ENCODE measurements at places on chromosomes 1 and 21.

DNA sequence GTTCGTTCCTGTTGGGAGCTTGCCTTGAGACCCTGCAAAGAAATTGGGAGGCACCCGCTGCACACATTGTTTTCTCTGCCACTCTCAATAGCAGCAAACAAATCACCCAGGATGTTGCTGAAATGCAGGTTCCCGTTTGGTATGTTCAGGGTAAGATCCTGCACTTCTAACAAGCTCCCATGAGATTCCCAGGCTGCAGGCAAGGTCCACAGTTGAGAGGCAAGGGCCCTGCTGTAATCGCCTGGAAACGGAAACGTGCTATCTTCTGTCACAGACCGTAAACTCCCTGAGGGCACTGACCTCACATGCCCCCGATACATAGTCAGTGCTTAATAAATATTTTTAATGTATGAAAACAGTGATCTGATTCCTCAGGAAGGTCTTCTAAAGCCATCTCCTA lies 37.8 kb downstream of the XCL1 start:
- no peak for DNase-seq

DNA sequence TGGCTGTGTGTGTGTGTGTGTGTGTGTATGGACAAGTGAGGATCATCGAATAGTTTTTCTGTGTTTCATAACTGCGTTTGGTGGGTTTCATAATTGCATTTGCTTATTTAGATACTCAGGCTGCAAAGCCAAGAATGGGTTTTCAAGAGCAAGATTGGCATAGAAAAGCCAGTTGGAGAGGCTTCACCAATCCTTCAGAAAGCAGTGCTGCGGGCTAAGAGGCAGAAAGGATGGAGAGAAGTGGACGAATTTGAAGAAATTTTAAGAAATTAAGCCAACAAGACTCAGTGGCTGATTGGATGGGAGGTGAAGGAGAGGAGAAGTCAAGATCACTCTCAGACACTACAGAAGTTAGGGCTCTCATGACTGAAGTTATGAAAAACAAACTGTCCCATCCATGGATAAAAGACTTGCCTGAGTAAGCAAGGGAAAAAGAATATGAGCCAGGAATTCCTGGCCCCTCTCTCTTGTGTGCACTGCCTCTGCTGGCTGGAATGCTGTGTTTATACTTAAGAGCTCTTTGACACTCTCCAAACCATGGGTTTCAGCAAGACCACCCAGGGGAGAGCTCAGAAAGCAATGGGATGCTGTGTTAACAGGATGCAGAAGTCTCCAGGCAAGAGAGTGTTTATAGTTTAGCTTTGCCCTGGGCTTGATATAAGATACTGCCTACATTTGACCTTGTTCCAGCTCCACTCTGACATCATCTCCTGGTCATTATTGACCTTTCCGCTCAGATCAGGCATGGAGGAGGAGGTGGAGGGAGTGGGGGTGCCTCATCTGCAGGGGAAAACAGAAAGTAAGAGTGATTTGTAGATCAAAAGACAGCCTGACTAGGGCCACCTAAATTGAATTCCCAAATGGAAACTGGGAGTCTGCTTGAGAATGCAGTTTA lies 232.0 kb upstream of the PLXNA2 start:
- no peak for DNase-seq

DNA sequence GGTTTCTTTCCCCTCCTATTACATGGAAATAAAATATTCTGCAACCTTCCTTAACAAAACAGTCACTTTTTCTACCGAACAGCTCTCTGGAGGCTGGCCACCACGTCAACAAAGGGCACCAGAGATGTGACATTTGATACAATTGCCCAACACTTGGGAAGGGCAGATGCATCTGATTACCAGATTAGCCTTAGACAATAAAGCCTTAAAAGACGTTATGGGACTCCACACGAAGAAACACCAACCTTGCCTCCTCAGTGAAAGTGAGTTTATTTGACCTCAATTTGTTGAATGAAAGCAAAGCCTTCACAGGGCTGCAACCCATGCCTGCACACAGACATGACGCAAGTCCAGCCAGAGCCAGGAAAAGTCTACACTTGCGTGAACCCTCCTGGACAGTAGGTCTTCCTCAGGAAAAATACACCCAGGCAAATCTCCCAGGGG lies 136.1 kb downstream of the TGFBR3 start:
- no peak for DNase-seq

DNA sequence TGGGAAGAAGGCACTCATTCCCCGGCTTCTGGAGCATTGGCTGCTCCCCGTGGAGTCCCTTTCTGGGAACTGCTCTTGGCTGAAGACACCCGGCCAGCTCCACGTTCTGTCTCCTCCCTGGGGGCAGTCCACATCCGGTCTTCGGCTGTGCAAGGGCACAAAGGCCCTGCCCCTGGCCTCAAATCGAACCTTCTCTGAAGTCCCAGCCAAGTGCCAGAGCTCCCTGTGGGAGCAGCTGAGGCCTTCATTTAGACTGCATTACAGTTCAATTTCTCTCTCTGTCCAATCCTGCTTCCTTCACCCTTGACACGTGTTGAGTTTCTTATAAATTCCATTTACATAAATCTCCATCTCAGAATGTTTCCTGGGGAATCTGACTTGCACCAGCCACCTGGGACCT lies 132.9 kb upstream of the POU3F1 start:
- DNase-seq, result no peak

- DNase-seq, result no peak
Measured at GRCh38 chr1:236457775-236458174, 63.7 kb downstream of the EDARADD start.

DNA sequence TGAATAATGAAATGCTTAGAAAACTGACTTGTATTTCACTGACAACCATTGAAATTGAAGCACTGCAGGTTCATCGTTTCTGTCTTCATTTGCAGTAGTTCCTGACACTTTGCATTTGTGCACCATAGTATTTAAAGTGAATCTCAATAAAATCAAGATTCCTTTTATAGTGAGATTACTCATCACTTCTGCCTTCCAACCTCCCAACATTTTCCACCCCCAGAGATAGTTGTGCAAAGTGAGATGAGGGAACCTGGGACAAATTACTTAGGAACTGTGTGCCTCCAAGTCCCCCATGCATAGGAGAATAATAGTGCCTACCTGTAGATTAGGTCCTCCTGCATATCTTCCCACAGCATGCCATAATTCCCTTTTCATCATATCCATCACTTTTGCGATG lies 114.9 kb upstream of the DPT start:
- DNase-seq, result no peak

- DNase-seq, result no peak
Measured at GRCh38 chr1:46193984-46194570, 4.2 kb downstream of the POMGNT1 start.

- DNase-seq, result no peak
Measured at GRCh38 chr1:214031267-214031650, 43.5 kb downstream of the PROX1 start.

DNA sequence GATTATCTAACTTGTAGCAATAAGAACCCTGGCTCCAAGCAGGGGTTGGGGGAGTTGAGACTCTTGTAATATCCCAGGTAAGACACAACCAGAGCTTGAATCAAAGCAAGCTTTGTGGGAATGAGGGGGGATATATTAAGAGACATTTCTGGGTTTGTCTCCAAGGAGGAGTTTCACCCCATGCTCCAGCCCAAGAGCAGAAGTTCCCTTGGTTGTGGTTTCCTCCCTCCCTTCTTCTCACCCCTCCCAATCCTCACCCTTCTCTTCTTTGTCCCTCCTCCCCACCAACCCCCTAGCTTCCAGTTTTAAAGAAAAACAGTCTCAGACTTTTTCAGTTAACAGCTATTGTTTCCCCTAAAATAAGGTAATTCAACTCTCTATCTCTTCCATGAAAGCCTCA lies 11.9 kb downstream of the TRAF3IP3 start:
- no peak for DNase-seq

DNA sequence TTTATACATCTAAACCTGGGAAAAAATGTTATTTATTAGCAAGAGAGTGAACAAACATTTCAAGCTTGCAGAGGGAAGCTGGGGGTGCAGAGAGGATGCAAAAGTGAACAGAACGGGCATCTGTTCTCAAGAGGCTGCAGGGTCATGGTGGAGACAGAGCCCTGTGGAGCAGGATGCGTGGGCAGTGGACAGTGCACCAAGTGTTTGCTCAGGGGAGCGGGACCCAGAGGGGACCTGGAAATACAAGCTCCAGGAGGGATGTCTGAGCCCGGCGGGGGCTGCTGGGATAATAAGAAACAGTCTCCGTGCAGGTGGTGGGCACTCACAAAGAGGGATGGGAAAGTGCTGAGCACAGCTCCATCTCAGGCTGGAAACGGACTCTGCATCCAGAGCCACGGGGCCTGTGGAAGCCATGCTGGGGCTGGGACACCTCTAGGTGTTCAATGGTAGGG lies 105.3 kb upstream of the SLC45A1 start:
- no peak for DNase-seq

- no peak for DNase-seq
Measured at GRCh38 chr1:212971312-212971711, 21.0 kb downstream of the VASH2 start.

- DNase-seq, result no peak
Measured at GRCh38 chr1:223785808-223786207, 59.9 kb downstream of the TP53BP2 start.

GRCh38 chr1:31712630-31713029 lies 8.8 kb upstream of the COL16A1 start:
- no peak for DNase-seq

DNA sequence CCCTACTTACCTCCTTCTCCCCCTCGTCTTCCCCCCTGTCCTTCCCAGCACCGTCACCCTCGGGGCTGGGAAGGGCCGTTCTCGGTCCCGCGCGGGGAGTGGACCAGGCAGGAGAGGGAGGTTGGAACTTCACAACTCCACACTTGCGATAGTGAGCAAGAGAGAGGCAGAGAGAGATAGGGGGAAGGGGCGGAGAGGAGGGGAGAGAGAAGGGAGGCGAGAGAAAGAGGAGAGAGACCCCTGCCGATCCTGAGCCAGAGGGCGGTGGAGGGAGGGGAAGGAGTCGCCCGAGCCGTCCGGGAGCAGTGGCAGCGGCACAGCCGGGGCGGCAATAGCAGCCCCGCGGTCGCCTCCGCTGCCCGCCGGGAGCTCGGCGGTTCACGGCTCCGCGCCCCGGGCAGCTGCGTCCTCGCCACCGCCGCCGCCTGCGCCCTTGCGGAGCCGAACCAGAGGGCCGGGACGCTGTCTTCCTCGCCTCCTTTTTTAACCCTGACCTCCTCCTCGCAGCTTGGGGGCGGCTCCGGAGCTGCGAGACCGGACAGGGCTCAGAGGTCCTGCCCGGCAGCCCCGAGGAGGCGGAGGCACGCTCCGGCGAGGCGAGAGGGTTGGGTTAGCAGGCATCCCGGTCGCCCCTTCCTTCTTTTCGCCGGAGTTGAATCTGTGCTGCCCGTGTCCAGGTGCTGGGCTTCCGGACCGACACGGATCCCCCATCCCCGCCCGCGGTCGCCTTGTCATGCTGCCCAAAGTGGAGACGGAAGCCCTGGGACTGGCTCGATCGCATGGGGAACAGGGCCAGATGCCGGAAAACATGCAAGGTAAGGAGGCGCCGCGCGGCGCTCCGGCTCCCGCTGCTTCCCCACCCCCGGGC lies 11.7 kb downstream of the NR5A2 start:
- no peak for DNase-seq

- DNase-seq, result no peak
Measured at GRCh38 chr1:185880779-185881333, 146.7 kb downstream of the HMCN1 start.

- DNase-seq, result peak; percentile 72
Measured at GRCh38 chr1:60281360-60281932, 207.9 kb upstream of the C1orf87 start.

- DNase-seq, result no peak
Measured at GRCh38 chr1:167104256-167104633, 10.4 kb downstream of the STYXL2 start.

- DNase-seq, result no peak
Measured at GRCh38 chr21:28654406-28654805, 338.3 kb downstream of the LTN1 start.

- no peak for DNase-seq
Measured at GRCh38 chr21:32516756-32517649, 68.3 kb downstream of the TCP10L start.

GRCh38 chr1:212161231-212161781 lies 123.9 kb upstream of the PPP2R5A start:
- no peak for DNase-seq

GRCh38 chr1:38392861-38393260 lies 346.3 kb upstream of the POU3F1 start:
- DNase-seq, result no peak

DNA sequence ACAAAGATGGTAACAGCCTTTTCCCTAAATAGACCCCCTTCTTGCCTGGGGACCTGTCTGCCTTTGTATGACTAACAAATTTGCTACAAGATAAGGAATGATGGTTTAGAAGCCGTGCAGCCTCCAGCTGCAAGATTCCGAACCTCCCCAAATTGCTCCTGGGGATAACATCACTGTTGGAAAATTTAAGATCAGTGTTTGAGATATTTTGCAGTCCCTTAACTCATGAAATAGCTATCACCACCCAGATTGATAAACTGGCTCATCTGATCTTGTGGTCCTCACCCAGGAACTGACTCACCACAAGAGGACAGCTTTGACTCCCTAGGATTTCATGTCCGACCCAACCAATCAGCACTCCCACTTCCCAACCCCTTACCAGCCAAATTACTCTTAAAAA lies 254.7 kb downstream of the USH2A start:
- no peak for DNase-seq

GRCh38 chr1:30907481-30908315 lies 860 bp downstream of the SDC3 start:
- no peak for DNase-seq

- DNase-seq, result no peak
Measured at GRCh38 chr1:244050835-244051444, at the start of gene ZBTB18. TSS of gene ZBTB18 (plus strand) at chr1:244051283. CDS start at chr1:244051432, 149 bp downstream.

- DNase-seq, result no peak
Measured at GRCh38 chr1:156684227-156684782, 7.1 kb upstream of the NES start.

DNA sequence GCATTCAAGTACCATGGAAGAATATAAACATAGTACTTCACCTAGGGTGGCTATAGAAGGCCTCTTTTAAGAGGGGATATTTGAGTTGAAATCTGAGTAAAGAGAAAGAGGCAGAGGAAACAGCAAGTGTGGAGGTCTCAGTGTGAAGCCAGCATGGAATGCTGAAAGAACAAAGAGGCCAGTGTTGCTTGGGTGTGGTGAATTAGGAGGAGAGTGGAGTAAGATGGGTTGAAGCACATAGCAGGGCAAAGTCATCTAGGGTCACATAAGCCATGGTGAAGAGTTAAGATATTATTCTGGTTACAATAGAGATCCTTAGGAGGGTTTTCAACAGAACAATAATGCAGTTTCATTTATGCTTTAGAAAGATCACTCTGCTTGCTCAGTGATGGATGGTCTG lies 37.5 kb downstream of the C1orf141 start:
- no peak for DNase-seq

- DNase-seq, result no peak
Measured at GRCh38 chr1:88529581-88529980, 154.5 kb upstream of the PKN2 start.

Data from hypothalamus (tissue), 51 donors.